ENCODE measurements at places on chromosomes 2 and 18.

GRCh38 chr2:151498178-151498577, 88.5 kb downstream of the RIF1 start:
- DNase-seq = no peak

- DNase-seq = no peak
These were observed 253.1 kb downstream of the TDRD15 start for GRCh38 chr2:21376864-21377263.

GRCh38 chr18:6236258-6236657, 178.5 kb downstream of the L3MBTL4 start:
- peak; percentile 10 for DNase-seq

DNA sequence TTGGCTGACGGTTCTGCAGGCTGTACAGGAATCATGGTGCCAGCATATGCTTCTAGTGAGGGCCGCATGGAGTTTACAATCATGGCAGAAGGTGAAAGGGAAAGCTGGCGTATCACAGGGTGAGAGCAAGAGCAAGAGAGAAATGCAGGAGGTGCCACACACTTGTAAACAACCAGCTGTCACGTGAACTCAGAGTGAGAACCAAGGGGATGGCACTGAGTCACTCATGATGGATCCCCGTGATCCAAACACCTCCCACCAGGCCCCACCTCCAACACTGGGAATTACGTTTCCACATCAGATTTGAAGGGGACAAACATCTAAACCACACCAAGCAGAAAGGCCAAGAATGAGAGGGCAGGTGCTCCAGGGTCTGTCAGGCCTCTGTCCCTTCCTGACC, 185.0 kb upstream of the PID1 start:
- no peak for DNase-seq

- DNase-seq = no peak
These were observed 11.1 kb upstream of the GORASP2 start for GRCh38 chr2:170917957-170918356.

- DNase-seq = no peak
These were observed 18.8 kb downstream of the FZD5 start for GRCh38 chr2:207750876-207751275.

DNA sequence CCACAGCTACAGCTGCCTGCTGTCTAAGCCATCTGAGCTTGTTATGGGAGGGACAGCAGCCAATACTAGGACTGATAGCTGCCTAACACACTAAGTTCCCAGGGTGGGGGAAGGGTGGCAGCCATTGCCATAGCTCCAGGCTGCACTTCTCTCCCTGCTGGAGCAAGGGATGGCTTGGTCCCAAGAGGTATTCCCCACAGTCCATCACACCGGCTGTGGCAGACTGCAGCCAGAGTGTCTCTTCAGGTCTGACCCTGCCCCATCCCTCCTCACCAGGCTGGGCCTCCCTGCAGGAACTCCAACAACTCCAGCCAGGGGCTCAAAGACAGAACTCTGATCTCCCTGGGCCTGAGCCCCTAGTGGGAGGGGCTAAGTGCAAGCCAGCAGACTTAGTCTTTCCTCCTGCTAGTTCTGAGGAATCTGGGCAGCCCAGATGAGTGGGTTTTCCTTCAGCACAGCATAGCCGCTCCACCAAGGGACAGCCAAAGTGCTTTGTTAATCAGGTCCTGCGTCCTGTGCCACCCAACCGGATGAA, 632.1 kb downstream of the SOCS6 start:
- no peak for DNase-seq

GRCh38 chr2:43269706-43270105, 43.3 kb upstream of the ZFP36L2 start:
- DNase-seq = no peak

DNA sequence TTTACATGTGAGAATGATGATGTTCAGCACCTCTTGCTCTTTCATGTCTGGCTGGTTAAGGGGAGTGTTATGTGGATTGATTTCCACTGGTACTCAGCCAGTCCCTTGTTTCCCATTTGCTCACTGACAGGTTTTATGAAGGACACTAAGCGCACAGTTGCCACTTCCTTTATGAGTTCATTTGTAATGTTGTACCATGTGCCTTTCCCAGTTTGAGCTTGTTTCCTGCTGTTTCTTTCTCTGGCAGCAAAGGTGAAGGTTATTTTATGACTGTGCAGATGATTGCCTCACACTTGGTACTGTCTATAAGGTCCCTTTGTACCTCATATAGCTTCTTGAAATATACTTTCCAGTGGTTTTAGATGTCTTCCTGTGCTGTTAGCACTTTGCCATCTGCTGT, 1700.5 kb upstream of the TMEFF2 start:
- DNase-seq = no peak

DNA sequence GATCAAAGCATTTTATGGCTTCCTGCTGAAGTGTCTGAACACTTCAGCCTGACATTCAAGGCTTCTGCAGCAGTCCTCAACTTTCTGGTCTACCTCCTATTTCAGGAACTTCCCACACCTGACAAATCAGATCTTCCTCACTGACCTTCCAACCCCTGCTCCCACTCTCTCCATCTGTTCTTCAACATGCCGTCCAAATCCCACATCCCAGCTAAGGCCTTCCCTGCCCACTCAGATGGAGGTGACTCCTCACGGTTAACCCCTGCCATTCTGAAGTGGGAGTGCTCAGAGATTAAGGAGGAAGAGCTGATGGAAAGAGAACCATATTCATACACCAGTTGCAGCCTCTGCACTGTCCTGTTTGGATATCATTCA, 104.8 kb downstream of the POLR1A start:
- no peak for DNase-seq

DNA sequence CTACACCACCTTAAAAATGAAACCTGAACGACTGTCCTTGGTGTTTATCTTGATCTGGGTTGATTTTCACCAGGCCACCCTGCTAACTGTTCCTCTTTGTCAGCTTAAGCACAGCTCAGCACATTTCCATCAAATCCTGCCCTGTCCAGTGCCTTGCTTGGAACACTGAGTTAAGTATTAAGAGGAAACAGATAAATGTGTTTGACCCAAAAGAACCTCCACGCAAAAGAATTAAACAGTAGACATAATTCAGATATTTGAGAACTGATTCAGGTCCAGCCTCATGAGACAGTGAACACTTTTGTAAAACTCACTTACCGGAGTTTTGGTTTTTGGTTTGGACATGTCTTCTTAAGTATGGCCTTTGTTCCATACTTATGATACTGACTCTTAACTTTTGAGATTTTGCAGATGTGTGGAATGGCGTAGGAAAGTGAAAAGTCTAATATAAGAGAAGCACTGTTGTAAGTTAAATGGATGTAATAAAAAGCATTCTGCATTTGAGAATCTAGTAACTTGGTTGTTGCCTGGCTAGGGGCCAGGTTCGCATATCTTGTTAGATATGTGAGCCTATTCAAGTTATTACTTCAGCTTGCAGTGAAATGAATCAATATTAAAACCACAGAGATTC, 88.9 kb upstream of the SERPINE2 start:
- no peak for DNase-seq

GRCh38 chr2:194116861-194117260, 1540.2 kb upstream of the SLC39A10 start:
- DNase-seq = no peak

DNA sequence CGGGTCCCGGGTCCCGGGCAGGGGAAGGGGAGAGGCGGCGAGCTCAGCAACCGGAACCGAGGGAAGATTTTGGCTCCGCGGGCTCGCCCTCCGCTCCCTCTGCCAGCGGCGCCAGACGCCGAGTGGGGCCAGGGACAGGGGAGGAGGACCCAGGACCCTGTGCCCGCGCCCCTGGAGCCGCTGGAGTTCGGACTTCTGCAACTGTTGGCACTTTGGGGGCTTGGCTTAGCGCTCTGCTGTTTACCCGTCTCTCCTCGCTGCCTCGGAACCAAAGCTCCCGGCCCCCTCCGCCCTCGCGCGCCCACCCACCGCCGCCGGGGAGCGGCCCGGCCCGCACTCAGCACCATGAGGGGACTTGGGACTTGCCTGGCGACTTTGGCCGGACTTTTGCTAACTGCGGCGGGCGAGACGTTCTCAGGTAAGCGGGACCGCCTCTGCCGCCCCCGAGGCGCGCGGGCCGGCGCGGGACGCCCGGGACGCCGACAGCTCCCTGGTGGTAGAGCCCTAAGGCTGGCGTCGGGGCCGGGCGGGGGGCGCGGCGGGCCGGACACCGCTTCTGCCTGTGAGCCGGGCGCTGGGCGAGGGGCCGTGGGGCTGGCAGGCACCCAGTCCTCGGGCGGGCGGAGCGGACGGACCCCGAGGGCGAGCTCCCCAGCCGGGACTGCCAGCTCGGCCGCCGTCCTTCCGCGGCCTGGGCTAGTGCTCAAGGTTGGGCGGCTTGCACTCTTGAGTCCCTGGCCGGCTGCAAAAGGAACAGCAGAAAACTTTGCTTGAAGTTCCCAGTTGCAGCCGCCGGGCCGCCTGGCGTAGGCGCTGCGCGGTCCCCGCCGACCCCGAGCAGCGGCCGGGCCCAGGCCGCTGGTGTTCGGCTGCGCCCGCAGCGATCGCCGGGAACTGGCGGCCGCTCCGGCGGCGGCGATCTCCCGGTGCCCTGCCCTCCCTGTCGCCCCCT, 634 bp downstream of the PTPRM start:
- peak; percentile 43 for DNase-seq

DNA sequence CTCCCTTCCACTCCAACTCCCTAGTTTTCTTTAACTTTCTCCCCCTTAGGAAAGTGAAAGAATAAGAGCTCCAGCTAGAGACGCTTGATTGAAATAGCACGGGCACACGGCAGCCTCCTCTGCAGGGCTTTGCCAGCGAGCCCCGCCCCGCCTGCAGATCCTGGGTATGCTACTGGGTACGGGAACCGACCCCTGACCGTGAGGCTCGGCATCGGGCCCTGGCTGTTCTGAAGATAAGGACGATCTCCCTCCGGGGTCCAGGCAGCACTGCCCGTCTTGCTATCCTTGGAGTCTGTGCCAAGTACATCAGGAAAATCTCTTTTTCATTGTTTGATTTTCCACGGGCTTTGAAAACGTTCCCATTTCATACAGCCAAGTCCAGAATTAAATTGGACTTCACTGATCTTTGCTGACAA, 284.5 kb downstream of the MTX2 start:
- peak; percentile 38 for DNase-seq

DNA sequence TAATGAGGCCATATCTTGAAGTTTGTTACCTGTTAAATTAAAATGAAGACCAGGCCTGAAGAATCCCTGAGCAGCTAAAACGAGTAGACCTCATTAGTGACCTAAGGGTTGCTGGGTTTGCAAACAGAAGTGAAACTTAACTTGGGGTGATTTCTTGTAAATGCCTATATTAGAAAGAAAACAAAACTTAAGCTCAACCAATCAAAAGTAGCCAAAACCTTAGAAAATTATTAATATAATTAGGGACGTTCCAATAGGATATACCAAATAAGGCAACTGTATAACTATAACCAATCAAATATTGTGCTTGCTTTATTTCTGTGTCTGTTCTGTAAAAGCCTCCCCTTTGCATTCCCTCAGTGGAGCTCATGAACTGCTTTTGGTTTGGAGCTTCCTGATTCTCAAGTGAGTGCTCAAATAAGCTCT, 137.9 kb upstream of the VRK2 start:
- DNase-seq = no peak

- DNase-seq = no peak
These were observed 342.3 kb upstream of the EPHA4 start for GRCh38 chr2:221914334-221914880.

- no peak for DNase-seq
These were observed 61.3 kb downstream of the THADA start for GRCh38 chr2:43534569-43534968.

DNA sequence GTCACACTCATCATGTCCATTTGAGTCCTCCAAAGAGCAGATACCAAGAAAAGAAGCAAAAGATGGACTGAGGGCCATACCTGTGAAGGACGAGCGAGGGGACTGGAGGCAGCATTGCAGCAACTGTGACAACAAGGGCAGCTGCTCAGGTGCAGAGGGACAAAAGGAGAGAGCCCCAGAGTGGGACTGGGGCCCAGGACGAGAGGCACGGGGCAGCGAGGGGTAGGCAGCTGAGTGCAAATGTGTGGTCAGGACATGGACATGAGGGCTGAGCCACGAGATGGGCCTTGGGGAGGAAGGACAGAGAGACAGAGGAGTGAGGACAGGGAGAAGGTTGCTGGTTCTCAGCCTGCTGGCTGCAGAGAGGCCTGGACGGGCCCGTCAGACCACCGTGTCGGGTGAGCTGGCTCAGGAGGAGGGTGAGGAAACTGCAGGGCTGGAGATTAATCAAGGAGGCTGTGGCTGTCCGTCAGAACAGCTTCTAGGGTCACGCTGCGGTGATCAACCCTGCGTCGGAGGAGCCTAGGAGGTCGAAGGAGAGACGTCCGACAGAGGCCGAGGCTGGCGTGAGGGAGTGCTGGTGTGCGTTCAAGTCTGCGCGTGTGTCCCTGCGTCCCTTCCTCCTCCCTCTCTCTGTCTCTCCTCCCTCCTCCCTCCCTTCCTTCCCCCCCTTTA, 206.8 kb upstream of the HDAC4 start:
- no peak for DNase-seq

DNA sequence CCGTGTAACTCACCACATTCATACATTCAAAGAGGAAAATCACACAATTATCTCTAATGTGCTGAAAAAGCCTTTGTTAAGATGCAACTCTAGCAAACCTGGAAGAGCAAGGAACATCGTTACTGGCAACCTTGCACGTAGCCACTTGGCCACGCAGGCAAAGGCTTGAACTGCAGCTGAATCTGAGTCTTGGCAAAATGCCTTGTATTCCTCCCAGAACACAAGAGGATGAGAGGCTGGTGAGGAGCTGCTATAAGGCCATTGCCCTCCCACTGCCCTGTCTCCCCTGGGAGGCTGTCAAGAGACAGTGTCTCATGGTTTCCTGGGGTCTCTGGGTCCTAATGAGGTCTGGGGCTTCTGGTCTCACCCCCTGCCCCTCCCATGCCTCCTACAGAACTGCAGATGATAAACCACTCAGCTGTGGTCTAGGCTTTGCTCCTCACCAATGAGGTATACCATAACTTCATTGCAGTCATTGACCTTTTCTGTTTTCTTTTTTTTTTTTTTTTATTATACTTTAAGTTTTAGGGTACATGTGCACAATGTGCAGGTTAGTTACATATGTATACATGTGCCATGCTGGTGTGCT, 141.4 kb downstream of the SPP2 start:
- no peak for DNase-seq

GRCh38 chr18:57433934-57434535, 1.1 kb upstream of the ONECUT2 start:
- DNase-seq = no peak

DNA sequence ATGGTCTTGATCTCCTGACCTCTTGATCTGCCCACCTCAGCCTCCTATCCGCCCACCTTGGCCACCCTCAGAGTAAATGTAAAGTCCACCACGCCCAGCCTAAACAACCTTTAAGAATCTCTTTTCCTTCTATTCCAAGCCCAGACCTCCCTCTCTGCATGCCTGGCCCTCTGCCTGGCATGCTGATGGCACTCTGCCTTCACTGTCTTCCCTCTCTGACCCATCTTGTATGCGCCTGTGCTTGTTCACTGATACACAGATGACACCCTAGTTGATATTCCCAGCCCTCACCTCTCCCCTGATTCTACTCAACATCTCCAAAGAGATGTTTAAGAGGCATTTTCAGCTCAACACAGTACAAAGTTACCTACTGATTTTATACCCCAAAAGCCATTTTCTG, 466.8 kb upstream of the MEX3C start:
- no peak for DNase-seq
